ENCODE measurements at places on chromosomes 3 and 15.

DNA sequence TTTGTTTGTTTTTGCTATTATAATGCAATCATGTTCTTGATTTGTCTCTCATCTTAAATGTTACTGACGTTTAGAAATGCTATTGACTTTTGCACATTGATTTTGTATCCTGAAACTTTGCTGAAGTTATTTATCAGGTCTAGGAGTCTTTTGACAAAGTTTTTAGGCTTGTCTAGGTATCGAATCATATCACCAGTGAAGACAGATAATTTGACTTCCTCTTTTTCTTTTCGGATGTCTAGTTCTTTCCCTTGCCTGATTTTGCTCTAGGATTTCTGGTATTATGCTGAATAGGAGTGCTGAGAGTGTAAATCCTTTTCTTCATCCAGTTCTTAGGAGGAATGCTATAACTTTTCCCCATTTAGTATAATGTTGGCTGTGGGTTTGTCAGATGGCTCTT lies 719.7 kb upstream of the BCHE start:
- no peak for DNase-seq

- DNase-seq = no peak
Measured at GRCh38 chr3:151925419-151925818, 52.0 kb downstream of the SUCNR1 start.

GRCh38 chr3:46480491-46481195 lies 15.9 kb upstream of the LTF start:
- DNase-seq = no peak

DNA sequence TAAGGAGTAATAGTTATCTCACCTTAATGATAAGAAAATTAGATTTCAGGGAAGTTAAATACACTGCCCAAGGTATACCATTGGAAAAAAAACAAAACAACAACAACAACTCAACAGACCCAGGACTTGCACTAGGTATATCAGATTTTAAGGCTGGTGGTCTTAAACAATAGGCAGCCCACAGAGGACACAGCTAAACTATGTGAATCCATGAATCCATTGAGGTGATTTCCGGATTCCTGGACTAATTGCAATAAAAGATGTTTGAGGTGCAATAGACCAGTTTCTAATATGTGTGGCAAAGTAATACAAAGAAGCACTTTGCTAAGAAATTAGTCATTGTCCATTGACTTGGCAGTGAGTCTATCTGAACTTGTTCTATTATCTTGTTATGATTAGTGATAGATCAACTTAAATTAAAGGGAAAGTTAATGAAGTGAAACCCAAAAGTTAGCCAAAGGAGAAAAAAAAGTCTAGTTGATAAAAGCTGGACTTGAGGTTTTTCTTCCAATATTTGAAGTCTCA lies 60.9 kb upstream of the MAGI1 start:
- no peak for DNase-seq

GRCh38 chr3:183214277-183214612 lies 38.8 kb upstream of the B3GNT5 start:
- DNase-seq = no peak

DNA sequence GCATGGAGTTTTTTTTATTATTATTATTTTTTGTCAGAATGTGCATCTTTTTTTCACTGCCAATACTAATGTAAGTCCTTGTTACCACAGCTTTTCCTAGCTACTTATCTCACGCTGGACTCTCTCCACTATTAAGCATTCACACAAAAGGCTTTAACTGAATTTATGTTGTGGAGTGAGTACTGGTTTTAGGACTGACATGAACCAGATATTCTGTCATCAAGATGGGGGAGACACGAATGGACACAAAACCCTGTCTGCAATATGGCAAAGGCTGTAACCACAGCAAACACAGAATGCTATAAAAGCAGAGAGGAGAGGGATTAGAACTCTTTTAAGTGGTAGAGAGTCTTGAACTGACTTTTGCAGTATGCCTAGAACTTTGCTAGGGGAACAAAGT lies 592.2 kb upstream of the TBL1XR1 start:
- no peak for DNase-seq

- no peak for DNase-seq
Measured at GRCh38 chr3:181458857-181459256, 252.9 kb upstream of the SOX2 start.

- DNase-seq = no peak
Measured at GRCh38 chr15:68091743-68092142, 37.6 kb downstream of the PIAS1 start.

DNA sequence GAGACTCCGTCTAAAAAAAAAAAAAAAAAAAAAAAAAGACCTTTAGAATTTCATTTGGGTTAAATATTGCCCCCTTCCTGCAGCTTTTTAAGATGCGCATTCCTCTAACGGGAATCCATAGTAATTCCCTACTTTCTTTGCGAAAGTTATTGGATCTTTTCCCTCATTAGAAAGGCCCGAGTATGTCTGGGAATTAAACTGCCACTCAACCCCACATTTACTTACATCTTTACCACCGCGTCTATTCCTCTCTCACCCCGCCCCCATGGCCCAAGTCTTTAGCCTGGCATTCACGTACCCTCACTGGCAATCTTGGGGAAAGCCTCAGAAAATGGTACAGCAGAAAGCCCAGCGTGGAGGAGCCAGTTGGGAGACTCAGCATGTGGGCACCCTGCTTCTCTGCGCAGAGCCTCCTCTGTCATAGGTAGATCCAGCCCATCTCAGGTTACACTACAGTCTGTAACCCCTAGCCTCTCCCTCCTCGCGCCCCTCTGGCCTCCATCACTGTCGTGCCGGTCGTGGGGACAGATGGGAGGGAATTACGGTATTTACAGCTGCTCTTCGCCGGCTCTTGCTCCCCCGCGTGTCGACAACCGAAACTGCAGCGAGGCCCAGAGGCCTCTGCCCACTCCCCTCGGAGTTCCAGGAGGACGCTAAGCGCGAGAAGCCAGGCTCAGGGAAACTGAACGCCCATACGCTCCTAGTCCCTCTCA lies 6.4 kb upstream of the ANKDD1A start:
- DNase-seq = peak; percentile 59

GRCh38 chr3:84100861-84101260 lies 857.9 kb upstream of the CADM2 start:
- no peak for DNase-seq

GRCh38 chr3:63936925-63937324 lies 24.7 kb upstream of the SCAANT1 start:
- DNase-seq = no peak

GRCh38 chr3:55899887-55900286 lies 412.8 kb upstream of the WNT5A start:
- no peak for DNase-seq

DNA sequence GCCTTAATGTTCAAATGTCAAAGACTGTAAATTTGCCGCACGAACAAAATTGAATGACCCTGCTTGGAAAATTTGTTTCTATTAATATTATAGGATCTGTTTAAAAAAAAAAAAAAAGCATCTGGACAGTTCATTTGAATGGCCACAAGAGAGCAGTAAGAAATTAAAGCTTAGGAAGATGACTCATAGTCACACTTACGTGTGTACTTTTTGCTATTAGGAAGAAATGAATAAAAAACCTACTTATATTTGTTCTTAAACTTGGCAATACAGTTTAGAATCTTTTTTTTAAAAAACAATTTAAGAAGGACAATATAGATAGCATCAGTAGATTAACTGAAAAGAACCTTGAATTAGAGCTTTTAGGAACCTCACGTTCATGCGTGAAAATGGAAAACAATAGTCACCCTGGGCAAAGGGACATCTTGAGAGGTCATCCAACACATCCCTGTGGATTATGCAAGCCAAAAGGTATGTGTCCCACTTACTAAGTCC lies 621.8 kb downstream of the MECOM start:
- DNase-seq = no peak

DNA sequence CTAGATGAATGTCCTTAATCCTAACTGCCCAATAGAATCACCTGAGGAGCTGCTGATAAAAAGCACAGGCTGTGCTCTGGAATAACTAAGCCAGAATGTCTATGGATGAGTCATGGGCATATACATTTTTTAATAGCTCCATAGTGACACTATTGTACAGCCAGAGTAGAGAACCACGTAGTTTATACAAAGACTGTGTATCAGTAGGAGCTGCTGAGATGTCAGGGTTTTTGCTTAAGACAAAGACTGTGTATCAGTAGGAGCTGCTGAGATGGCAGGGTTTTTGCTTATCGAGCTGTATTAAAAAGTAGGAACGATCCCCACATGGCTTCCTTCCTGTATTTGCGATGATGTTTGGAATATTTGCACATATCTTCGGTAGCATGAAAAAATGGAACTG lies 137.4 kb downstream of the SV2B start:
- DNase-seq = no peak

DNA sequence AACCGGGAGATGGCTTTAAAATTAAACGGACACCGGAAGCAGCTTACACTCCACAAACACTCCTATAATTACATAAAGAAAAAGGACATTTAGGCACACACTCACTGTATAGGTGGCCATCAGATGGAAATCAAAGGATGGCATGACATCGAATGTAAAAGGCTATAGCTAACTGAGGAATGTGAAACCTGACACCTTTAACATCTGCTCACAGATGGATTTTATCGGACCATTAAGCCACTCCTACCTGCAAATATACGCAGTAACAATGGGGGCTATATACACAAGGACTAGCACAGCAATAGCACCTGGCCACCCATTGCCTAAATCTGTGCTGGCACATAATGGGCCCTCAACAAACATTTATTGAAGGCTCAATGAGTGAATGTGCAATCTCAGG lies 14.5 kb upstream of the RBSN start:
- no peak for DNase-seq

DNA sequence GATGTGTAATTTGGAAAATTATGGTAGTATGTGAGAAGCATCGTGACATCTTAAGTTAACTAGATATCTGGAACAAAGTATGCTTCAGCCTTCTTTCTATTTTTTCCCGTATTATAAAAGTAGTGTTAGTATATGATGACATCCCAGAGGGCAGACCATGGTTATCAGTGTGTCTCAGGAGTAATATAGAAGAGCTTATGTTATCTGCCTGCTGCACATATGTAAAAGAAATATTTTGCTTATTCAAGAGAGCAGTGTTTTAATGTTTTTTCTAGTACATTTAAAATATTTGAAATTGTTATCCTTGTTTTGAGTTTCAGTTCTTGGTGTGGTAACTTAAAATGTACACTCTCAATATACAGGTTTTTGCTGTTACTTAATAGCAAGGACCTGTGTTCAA lies 24.1 kb downstream of the PLCL2 start:
- DNase-seq = no peak

DNA sequence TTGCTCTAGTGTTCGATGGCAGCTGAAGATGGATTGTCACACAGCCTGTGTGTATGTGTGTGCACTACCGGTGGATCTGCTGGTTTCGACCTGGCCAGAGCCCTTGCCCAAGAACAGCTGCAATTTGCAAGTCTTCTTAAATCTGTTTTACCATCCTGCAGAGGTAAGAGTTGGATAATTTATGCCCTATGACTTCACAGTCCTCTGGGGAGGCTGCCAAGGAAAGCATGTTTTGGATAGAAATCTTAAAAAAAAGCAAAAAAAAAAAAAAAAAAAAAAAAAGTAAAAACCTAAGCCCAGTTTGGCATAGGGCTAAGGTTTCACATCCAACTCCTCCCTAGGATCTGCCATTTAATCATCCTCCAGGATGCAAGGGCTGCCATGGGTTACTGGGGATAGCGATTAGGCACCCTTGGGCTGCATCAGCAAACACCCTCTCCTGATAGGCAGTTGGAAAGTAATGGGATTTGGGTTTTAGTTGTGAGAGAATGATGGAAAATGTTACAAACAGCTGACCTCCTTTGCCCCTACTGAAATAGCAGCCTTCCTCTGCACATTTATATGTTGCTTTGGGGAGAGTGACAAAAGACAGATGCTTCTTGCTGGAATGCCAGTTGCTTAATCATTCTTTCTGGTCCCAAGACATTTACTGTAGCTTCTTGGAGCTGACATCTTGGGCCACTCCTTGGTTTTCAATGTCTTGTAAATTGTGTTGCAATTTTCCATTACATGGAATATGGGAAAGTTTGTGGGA lies 35.4 kb downstream of the CD200R1L start:
- no peak for DNase-seq

DNA sequence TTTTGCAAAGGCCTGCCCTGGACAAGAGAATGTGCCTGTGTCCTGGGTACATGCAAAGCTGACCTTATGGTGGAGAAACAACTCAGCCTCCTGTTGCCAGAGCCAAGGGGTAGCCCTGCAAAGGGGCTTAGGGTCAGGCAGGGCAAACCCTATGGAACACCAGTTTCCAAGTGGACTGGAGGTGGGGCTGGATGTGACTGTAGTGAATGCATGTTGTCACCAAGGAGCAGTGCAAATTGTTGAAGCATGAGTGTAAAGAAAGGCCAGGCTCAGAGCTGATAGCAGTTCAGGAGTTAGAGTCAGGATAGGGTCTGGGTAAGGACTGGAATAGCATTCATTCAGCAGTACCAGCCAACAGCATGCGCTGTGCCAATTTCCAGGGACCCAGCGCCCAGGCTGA lies 82.9 kb upstream of the PXYLP1 start:
- no peak for DNase-seq

GRCh38 chr15:29123171-29123570 lies 146.5 kb downstream of the NSMCE3 start:
- no peak for DNase-seq

- DNase-seq = no peak
Measured at GRCh38 chr15:57326196-57326595, 50.1 kb upstream of the CGNL1 start.

DNA sequence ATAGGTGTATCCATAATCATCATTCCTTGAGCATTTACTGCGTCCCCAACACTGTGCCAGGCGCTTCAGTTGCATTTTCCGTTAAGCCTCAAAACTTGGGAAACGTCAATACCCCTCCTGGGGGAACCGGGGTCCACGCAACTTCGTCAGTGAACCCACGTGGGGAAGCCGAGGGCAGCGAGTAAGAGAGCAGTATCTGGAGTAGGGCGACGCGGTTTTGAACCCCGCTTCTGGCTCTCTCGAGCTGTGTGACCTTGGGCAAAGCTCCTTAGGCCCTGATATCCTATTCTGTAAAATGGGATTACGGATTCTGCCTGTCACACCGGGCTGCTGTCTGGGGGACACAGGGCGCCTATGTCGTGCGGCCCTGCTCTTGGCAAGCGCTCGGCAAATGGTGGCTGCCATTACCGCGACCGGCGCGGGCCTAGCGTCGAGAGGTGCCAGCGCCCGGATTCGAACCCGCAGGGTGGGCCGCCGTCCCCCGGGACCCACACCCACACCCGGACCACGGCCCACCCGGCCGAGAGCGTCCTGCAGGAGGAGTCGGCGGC lies 590 bp downstream of the POLG start:
- DNase-seq = no peak

All from stimulated activated CD4-positive, alpha-beta T cell treated with anti-CD3 and anti-CD28 coated beads, TNF-alpha, amount 100 ng/mL, for 1 hour (primary cell).